CD4-positive, alpha-beta T cell treated with Interleukin-21 for 1 hour (primary cell): ENCODE measurements at places on chromosomes 4 and X.

DNA sequence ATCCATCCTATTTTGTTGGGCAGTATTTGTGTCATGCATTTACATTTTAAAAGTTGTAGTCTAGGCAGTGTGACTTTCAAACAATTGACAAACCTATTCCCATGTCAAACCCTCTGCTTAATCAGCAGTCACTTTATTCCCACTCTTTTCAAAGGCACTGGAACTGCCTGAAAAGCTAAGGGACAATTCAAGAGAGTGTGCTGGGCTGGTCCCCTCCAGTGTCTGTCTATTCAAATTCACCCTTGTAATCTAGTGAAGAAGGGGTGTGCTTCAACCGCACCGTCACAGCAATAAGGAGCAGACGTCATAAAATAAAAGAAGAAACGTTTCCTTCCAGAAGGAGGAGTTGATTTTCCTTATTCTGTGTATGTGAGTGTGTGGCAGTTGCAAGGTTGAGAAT, 197.0 kb upstream of the MAD2L1 start:
- no peak for DNase-seq

GRCh38 chr4:62344474-62344873, 1144.3 kb downstream of the ADGRL3 start:
- DNase-seq, result no peak

DNA sequence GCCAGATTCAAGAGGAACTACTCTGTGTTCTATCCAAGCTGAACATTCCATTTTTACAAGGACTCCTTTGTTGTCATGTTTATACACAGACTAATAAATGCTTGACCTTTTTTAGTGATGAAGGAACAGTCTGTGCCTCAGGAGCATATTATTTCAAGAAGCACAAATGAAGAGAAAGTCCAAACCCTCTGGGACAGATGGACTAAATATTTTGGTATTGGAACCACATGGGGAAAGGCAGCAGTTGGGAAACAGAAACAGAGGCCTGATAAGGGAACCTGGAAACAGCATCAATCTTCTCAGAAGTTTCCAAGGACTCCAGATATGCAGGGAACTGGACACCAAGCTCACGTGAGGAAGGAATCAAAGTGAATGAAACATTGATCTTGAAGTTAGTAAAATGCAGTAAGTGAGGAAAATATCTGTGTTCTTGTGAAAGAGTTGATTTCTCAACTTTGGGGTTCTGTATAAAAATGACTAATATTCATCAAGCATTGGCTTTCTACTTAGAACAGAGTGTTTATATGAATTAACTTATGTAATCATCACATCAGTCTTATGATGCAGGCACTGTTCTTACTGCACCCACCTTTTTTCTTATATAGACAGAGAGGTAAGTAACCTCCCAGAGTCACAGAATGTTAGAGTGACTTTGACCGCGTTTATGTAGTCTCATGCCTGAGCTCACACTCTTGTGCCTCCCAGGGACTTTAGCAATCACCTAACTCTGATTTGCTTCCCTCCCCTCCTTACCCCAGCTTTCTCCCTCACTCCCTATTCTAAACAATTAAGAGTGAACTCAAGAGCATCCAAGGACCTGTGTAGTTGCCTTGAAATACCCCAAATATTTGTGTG, 148.9 kb upstream of the JADE1 start:
- DNase-seq, result no peak

- DNase-seq, result no peak
These were observed 77.8 kb upstream of the HELT start for GRCh38 chr4:184940500-184940899.

- no peak for DNase-seq
These were observed 13.0 kb upstream of the SLC25A5 start for GRCh38 chrX:119455264-119455663.

- no peak for DNase-seq
These were observed 1.1 kb upstream of the ABLIM2 start for GRCh38 chr4:8159537-8160232.

DNA sequence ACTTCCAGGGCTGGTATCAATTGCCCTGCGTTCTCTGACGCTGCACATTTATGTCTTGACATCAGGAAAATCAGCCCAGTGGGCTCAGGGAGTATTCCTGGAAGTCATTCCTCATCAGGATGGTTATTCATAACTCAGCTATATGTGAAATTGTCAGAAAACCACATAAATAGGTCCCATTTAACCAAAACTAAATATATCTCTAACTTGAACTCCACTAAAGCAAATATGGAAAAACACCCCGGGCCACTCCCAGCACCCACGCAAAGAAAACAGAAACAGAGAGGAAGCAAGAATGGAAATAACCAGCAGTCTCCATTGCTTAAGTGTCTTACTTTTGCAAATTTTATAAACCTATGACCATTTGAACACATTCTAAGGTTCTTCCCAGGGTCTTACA, 112.0 kb downstream of the IRF2 start:
- no peak for DNase-seq

DNA sequence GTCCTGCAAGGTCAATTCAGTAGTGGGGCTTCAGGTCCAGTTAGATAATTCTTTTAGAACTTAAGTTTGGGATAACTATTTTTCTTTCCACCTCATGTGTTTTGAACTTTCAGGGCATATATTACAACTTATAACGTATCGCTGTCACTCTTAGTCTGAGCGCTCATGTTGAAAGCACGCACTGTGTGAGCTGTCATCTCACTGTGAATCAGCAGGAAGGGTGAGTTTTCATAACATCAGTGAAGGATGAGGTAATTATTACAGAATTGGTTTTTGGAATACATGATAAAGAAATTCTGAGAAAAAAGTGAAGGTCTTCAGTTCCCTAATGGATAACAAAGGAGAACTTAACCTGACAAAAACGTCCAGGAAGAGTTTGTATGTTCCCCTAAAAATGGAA, 45.1 kb upstream of the SLC4A4 start:
- DNase-seq, result no peak

DNA sequence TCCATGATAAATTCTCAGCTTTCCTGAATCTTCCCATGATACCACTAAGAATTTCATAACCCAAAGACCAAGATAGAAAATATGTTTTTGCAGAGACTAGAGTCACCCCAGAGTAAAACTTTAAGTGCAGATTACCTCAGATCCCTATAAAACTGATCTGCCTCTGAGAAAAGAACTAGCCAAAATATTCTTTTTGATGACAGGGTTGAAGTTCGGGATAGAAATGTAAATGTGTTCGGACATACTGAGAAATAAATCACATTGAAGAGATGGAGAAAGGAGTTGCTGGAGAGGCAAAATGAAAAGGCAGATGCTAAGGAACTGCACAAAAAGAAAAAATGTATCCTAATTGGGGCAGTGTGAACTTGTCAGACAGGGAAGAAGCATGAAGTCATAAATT, 501.8 kb downstream of the ANKRD50 start:
- DNase-seq, result no peak

GRCh38 chrX:70088751-70089150, 26.5 kb downstream of the OTUD6A start:
- DNase-seq, result no peak

- DNase-seq, result no peak
These were observed 13.0 kb downstream of the SLC16A2 start for GRCh38 chrX:74434336-74434735.

DNA sequence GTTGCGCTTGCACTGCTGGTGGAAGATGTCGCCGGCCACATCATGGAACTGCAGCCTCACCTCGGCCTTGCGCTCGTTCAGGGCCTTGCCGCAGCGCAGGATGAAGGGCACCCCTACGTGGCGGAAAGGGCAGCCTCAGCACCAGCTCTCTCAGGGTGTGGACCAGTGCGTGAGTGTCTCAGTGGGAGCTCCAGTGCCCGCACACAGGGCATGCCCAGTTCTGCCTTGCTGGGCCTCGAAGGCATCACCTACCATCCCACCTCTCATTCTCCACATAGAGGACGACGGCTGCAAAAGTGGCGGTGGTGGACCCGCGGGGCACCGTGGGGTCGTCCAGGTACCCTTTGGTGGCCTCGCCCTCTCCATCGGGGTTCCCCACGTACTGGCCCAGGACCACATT, 14.0 kb downstream of the G6PD start:
- no peak for DNase-seq

- no peak for DNase-seq
These were observed 249.1 kb upstream of the STS start for GRCh38 chrX:6898371-6898770.

DNA sequence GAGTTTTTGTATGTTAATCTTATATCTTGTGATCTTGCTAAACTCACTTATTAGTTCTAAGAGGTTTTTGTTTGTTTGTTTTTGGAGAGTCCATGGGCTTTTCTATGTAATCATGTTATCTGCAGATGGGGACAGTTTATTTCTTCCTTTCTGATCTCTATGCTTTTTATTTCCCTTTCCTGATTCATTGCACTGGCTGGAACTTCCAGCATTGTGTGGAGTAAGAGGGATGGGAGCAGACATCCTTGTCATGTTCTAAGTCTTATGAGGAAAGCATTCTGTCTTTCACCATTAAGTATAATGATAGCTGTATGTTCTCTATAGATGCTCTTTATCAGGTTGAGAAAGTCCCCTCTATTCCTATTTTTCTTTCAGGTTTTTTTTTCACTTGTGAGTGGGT, 90.6 kb upstream of the TBC1D9 start:
- DNase-seq, result no peak

DNA sequence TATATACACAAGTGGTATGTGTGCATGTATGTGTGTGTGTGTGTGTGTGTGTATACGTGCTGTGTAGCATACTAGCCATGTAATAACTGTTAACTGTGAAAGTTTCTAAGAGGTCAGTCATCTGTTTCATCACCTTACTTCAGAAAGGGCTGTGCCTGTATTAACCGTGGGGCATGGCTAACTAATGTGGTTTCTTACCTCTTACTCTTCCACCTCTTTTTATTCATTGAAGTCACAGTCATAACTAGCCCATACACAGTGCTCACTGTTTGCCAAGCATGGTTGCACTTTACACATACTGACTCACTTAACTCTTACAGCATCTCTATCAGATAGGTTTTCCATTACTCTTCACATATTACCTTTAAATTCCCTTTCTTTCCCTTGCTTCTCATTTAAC, 23.7 kb upstream of the LRAT start:
- DNase-seq, result no peak

- DNase-seq, result no peak
These were observed 37.7 kb downstream of the MAOA start for GRCh38 chrX:43693602-43694406.

GRCh38 chr4:15855804-15856475, 77.8 kb downstream of the CD38 start:
- no peak for DNase-seq

GRCh38 chr4:89316211-89316610, 8.6 kb upstream of the GPRIN3 start:
- no peak for DNase-seq

- DNase-seq, result no peak
These were observed 894.8 kb upstream of the EPHA5 start for GRCh38 chr4:66564901-66565651.

- no peak for DNase-seq
These were observed 3.2 kb upstream of the FGF2 start for GRCh38 chr4:122823476-122823875.

DNA sequence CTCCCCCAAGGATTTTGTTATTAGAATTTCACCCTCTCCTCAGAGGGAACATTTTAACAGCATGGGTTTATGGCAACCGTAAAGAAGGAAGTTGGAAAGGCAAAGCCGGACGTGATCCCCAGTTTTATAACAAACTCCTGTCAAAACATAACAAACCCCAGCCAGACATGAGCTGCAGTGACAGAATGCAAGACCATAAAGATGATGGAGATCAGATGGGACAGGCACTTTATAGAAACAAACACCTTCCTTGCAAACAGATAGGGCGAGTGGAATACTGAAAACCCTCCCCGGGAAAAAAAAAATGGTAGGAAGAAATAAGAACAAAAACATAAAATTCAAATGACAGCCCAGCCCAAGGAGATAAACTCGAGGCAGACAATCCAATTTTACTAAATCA, 281.4 kb downstream of the LDB2 start:
- no peak for DNase-seq
